ENCODE measurements at places on chromosomes 6 and 20.

DNA sequence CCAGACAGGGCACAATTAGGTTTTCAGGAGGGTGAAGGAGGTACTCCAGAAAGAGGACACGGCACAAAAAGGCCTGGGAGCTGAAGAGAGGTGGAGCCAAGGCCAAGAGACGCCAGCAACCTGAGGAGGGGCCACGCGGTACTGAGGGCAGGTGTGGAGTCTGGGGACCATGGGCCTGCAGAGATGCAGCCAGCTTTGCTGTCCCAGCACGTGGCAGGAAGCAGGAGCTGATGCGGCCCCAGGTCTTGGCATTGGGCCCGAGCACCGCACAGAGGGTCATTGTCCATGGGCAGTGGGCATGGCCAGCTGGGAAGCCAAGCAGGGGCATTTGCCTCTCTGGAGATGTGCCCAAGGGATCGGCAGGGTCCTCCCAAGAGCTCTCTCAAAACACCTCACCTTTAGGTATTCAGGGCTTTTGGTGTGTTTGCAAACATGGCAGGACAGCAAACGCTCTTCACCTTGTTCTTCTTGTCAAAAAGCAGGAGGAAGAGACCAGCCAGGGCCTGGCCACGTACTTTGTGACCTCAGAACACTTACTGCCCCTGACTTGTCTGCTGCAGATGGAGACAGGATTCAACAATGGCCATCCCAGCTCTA lies 1.4 kb upstream of the BPIFB1 start:
- no peak for DNase-seq

GRCh38 chr6:125004198-125004597 lies 42.0 kb downstream of the RNF217 start:
- no peak for DNase-seq

DNA sequence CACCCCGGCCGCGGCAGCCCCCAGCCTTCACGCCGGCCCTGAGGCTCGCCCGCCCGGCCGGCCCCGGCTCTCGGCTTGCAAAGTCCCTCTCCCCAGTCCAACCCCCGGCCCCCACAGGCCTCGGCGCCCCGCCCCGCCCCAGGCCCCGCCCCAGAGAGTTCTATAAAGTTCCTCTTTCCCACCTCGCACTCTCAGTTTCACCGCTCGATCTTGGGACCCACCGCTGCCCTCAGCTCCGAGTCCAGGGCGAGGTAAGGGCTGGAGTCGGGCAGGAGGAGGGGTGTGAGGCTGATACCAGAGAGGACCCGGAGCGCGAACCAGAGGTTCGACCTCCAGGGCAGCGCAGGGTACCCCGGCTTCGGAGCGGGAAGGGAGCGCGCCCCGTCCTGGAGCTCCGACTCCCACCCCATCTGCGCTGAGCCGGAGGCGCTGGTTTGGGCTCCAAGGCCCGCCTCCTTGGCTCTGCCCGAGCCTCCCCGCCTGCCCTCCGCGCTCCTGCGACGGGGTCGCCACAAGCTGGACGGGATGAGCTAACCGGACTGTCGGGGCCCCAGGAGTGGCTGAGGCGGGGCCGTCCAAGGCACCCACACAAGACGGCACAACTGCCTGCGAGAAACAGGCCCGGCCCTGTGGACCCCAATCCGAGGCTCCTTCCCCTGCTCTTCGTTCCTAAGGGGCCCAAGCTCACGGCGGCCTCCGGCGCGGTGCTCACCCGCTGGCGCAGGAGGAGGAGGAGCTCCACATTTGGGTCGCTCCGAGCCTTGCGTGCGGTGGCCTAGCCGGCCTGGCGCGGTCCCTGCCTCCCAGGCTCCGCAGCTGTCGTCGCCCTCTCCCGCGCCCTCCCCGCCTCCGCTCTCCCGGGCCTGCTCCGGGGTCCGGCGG lies at the start of gene IRF4:
TSS of gene IRF4 (plus strand) at position 194 of the 882 bp plus-strand sequence. CDS start 1,401 bp downstream, outside the sequence.
- DNase-seq, result peak; percentile 55

DNA sequence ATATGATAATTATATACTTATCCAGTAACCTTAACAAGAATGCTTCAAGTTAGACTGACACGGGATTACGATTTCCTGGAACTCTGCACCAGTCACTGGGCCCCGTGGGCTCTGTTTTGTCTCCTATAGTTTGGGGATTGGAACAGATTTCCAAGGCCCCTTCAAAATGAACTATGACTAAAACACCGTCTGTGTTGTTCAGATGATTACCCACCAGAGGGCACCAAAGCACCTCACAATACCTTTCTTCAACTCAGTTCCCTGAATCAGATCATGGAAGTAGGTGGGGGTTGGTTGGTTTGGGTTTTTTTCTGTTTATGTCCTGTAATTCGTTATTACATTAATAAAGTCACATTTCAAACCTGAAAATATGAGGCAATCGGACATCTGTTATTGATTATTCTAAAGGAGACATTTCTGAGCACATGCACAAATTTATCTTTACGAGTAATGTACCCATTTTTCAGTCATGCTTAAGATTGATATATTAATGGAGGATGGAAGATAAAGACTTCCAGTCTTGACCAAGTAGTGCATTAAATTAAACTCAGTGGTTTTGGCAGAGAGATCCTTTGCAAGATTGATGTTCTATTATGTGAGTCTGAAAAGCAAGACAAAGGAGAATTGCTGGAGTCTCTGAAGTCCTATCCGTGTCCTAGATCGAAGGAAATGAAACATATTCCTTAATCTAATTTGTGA lies 112.0 kb upstream of the COL21A1 start:
- DNase-seq, result peak; percentile 57

DNA sequence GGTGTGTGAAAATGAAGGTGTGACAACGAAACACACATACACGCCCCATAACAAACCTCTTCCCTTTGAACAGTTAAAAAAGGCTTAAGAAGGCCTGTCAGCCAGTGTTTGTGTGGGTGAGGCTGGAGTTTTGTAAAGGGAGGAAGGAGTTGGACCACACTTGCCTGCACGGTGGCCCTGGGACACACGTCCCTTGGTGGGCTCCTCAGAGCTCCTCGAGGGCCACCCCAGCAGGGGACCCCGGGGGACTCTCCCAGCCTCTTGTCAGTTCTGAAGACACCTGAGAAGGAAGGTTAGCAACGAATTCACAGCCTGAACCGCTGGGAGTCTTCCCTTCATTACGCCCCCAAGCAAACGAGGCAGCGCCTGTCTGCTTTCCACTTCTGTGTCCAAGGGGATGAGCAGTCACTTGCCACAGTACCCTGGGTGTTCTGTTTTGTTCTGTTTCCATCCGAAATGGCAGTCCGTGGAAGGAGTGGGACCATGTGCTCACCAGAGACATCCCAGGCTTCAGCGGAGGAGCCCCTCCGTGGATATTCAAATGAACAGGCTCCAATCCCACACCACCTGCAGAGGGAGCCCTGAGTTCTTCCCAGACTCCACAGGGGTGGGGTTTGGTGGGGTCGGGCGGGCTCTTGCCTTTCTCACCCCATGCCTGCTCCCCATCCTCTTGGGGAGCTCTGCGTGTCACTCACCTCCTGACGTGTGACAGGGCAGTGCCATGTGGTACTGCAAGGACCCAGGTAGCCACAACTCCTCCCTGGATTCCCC lies 68.6 kb downstream of the NRN1 start:
- no peak for DNase-seq

- no peak for DNase-seq
These were observed 33.8 kb upstream of the FAM135A start for GRCh38 chr6:70379473-70380013.

DNA sequence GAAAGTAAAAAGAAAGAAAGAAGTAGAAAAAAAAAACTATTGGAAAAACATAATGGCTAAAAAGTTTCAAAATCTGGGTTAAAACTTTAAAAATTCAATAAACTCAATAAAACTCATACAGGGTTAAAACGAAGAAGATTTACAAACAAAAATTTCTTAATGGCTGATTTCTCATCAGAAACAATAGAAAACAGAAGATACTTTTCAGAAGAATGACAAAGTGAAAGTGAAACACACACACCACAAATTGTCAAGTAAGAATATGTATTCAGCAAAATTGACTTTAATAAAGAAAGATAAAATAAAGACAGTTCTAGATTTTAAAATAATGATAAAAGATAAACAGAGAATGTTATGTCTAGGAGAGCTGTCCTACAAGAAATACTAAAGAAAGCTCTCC lies 618.9 kb upstream of the GJE1 start:
- no peak for DNase-seq

DNA sequence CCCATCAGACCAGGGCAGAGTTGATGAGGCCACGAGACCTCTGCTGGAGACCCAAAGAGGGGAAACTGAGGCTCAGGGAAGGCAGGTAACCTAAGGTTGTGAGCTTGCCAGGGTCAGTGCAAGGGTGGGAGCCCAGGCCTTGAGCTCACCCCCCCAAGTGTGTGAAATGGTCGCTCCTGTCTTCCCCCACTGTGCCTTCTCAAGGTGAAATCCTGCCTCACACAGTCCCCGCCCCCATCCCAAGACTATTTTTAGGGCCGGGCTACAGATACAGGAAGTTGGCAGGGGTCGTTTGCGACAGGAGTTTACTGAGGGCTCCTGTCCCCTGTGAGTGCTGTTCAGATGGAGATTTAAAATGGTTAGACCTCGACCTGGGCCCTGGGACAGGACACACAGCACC lies 18.7 kb upstream of the GATA5 start:
- no peak for DNase-seq

Data from CD4-positive, alpha-beta T cell treated with Interleukin-2 at 100 ng/mL for 4 hours (primary cell).